Thoracic aorta (tissue), 2 donors: ENCODE measurements at places on chromosomes 6 and 20. TPM values are rescaled to one million over a fixed set of nuclear protein-coding genes. Genes with fewer than 3 reads are reported as not detected.

Gene PRKN
- 23.8 TPM for total RNA-seq

Gene KCNK16
- total RNA-seq: not detected

Gene KCNK5
- total RNA-seq: 0.41 TPM

Gene FNDC11
- not detected for total RNA-seq

Gene CRIP3
- not detected for total RNA-seq

Gene PSMB9
- total RNA-seq: 24.2 TPM

Gene SLC17A2
- not detected for total RNA-seq

Gene CTCFL
- total RNA-seq: not detected

Gene NNAT
- not detected for total RNA-seq

Gene SLC16A10
- 24.4 TPM for total RNA-seq

Gene ASIP
- total RNA-seq: not detected

Gene AURKA
- total RNA-seq: not detected

Gene DNAH8
- 0.14 TPM for total RNA-seq

GRCh38 chr6:22072949-22073348 is 223.9 kb downstream of the PRL start:
- no peak for DNase-seq

DNA sequence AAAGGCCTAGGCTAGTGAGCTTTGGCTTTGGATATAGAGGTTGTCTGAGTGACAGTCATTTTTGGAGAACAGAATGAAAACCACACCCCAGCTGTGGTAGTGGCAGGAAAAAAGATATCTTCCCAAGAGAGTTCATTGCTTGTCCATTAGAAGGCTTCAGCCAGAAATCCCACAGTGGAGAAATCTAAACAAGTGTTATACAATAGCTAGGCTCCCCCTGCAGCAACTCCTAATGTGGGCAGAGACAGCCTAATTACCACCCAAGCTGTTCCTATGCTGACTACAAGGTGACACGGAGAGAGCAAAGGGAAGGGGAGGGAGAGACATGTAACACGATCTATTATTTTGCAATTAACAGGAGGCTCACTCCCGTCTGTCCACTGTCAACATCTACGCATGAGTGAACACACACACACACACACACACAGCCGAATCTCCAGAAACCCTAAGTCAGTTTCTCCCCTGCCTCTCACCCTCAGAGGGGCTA is 147.5 kb upstream of the TCF21 start:
- DNase-seq: no peak

- DNase-seq: no peak
Observed at GRCh38 chr20:18831830-18832499, 18.4 kb downstream of the SCP2D1 start.

- DNase-seq: no peak
Observed at GRCh38 chr6:164015088-164015484, 600.6 kb downstream of the QKI start.

DNA sequence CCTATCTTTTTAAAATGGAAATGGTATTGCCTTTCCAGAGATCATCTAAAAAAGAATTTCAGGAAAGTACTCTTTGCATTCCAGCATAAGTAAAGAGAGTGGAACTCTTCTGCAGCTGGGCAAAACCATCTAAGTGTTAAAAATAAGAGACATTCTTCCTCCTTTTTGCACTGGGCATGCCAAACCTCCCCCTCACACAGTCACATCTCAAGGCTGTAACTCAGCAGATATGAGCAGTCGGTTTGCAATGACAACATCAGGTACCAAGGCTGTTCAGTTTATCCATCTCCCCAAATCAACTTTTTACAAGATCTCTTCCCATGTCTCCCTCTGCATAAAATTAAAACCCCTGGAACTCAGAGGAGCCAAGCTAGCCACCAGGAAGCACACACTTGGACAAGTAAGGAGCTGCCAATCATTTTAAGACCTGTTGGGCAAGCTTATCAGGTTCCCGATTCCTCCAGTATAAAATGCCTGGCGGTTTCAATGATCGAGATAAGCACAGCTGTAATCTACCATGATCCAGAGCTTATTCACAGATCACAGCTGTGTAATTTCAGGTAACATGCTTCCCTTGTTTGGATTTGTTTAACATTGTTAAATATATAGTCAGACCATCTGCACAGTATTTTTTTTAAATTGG is 23.2 kb downstream of the ID4 start:
- no peak for DNase-seq

GRCh38 chr6:37456816-37457560 is 24.0 kb downstream of the CMTR1 start:
- DNase-seq: no peak

GRCh38 chr6:127737009-127737486 is 160.1 kb downstream of the C6orf58 start:
- no peak for DNase-seq

- DNase-seq: no peak
Observed at GRCh38 chr6:154138793-154139192, 99.8 kb downstream of the OPRM1 start.

DNA sequence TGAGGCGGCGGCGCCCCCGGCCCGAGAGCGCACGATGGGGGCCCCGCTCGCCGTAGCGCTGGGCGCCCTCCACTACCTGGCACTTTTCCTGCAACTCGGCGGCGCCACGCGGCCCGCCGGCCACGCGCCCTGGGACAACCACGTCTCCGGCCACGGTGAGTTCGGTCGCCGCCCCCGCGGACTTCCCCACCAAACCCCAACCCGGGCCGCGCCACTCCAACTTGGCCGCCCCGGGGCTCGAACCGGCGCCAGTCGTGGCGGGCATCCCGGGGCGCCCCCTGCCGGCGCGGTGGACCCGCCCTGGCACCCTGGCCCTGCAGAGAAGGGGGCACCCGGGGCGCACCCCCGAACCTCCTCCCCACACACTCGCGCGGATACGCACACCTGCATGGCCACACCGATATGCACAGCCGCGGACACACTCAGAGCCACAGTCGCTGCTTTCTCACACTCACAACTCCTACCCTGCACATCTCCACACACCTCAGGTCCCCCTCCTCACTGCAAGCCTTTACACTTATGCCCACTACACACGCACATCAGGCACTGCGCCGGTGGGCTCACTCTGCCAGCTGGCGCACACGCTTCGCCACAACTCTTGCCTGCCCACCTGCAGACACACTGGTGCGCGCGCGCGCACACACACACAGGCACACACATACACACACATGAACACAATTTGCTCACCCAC is 535 bp downstream of the VSTM2L start:
- DNase-seq: no peak

DNA sequence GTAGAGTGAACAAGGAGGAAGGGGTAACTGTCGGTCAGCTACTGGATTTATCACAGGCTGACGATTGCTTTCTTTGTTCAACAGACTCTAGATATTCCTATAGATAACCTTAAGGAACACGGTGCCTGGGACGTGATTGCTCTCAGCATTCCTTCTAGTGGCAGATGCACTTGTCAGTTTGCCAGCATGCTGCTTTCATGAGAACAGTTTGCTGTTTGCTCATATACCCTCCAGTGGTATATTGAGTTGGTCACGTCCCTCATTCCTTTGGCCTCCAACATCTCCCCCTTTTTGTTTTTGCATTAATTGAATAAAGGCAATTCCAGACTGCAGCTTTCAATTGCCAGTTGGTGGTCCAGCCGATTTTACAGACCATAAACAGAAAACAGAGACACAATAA is 76.8 kb upstream of the BTN3A2 start:
- no peak for DNase-seq
